ENCODE measurements at places on chromosomes 1 and 21. TPM values are rescaled to one million over a fixed set of nuclear protein-coding genes. Genes with fewer than 3 reads are reported as not detected.

The CACHD1 gene
- 2.7 TPM for total RNA-seq

The PLCH2 gene
- 0.16 TPM for total RNA-seq

The RPE65 gene
- not detected for total RNA-seq

The BSND gene
- not detected for total RNA-seq

DNA sequence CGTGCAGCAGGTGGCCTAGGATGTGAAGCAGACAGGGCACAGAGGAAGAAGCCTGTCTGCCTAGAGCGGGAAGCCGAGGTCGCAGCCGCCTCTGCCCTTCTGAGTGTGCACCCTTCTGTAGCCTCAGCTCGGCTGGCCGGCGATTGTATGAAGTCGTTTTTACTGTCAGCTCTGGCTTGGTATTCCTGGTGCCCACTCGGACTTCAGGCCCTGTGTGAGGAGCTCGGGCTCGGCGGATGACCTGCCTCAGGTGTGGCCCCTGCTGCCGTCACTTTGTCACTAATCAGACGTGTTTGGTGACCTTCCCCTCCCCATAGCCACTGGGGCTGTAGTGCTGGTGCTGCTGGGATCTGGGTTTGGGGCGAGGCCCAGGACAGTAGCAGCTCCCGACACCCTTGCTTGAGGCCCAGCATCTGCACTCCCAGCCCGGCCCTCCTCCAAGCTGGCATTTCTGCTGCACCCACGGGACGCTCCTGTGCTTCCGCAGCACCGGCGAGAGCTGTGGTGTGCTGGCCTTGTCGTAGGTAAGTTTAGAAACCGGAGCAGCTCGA, 18.1 kb downstream of the SLX9 start:
- DNase-seq, result peak; percentile 35

DNA sequence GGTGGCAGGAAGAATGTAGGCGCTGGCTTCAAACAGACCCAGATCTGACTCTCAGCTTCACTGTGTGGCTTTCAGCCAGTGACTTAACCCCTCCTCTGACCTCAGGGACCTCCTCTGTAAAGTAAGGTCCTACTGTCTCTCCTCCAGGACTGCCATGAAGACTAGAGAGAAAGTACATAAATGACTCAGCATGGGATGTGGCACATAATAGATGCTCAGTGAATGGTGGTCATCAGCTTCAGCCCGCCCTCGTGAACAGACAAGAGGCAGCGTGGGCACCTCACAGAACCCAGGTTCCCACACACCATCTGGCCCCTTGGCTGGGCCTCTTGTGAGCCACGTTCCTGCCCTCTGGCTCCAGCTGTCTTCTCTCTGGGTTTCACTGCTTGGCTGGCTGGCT, 126.0 kb downstream of the SYF2 start:
- no peak for DNase-seq

GRCh38 chr1:239718997-239719628, 332.7 kb downstream of the CHRM3 start:
- no peak for DNase-seq

- no peak for DNase-seq
Observed at GRCh38 chr1:209103092-209103491, 480.4 kb upstream of the CAMK1G start.

- no peak for DNase-seq
Observed at GRCh38 chr1:92797961-92798360, 13.1 kb upstream of the EVI5 start.

DNA sequence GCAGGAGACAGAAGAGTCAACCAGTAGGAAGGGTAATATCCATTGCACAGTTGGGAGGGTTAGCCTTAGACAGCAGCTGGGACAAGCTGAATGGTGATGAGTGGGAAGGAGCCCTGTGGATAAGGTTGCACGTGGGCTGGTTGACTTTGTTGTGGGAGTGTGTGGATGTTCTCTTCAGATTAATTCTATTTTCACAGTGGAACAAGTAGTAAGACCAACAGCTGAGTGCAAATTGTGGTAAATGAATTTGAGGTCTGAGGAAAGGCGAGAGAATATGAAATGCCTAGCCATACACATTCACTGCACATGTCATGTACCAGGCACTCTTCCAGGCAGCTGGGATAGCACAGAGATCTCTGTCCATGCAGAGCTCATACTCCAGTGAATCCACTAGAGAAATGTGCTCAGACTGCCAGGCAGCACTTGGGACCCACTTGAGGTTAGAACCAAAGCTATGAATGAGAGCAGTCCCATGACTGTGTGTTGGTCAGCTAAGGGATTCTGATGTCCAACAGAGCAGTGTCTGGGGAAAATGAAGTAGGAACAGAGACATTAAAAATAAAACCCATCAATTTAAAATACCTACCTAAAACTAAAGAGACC, 25.2 kb upstream of the VTCN1 start:
- peak; percentile 55 for DNase-seq

DNA sequence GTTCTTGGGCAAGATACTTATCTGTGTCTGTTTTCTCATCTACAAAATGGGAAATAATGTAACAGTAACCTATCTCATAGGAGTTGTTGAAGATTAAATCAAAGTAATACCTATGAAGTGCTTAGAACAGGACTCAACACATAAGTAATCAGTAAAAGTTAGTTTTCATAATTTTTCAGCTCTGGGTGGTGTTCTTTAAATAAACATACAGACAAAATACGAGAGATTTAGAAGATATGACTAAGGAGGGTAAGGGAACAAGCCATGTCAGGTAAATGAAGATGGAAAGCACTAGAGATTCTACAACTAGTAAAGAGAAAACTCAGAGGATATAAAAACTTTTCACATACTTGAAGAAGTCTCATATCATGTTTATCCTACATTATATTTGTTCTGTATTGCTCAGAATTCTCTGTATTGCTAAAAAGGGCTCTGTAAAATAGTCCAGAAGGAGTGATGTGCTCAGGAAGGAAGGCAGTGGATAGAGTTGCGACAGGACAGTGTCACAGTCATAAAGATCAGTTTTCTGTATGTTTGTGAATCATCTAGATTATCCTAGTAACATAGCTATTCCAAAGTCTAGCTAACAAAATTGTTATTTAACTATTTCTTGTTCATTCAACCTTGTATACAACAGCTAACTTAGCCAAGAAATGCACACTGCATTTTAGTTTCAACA, 16.0 kb downstream of the LIN9 start:
- DNase-seq, result no peak

DNA sequence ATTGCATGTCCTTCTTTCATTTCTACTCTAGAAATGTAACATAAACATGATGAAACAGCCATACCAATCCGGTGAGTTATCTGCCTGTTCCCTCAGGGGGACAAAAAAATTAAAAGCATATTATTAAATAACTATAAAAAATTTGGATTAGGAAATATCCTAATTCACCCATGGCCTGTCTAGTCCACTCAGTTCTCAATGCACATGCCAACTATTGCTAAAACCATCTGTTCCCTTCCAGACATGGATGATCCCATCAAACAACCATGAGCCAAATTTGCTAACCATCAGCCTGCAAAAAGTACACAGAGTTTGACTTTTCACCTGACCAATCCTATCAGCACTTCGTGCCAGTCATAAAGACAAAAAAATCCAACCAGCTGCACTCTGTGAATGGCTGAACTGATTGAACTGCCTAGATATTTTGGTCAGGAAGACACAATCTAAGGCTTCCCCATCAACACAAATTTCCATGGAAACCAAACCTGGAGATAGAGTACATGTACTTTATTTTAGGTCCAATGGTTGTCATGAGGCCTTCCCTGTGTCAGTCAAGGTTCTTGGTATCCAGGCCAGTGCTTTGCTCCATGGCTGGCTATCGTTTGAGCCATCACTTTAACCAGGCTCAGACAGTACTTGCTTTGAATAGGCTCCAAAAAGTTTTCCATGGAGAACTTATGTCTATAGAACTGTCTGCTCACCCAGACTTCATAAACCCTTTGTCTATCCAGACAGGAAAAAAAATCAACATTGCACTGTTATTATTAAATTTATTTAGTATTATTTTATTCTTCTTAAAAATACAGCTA, 570.8 kb downstream of the LTN1 start:
- no peak for DNase-seq

GRCh38 chr21:33984021-33984481, 68.4 kb upstream of the ATP5PO start:
- DNase-seq, result no peak

DNA sequence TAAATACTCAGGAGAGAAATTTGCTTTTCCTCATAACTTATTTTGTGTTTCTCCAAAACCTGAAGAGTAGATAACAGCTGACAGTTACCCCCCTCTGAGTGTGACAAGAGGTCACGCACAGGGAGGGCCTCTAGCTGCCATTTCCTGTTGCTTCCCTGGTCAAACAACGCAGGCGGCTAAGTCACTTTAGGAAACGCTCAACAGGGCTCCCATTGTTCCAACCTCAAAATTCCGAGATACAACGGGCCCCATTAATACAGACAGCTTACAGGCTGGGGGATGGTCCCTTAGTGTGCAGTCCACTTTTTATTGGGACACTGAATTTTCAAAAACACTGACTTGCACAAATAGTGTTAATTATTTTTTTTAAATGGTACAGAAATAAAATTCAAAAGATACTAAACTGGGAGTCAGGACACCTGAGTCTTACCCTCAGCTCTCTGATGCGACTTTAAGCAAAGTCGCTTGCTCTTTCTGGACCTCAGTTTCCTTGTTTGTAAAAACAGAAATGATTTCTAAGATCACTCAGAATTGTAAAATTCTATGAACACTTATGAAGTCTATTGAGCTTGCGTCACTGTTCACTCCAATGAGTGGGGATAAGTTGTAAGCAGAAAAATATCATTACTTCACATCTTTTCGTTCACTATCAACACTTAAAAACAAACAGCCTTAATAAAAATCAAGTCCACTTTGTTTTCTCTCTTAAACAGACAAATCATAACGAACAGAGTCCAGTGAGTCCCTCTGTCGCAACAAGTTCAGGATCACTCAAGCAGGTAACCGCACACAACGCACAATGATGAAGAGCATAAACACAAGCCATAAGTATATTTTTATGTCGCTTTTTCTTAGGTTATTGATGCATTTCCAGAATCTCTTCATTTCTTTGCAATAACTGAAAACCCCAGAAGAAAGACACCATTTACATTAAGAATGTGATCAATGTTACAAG, 13.5 kb downstream of the LZIC start:
- DNase-seq, result no peak

GRCh38 chr1:182122256-182122912, 60.9 kb upstream of the ZNF648 start:
- no peak for DNase-seq

DNA sequence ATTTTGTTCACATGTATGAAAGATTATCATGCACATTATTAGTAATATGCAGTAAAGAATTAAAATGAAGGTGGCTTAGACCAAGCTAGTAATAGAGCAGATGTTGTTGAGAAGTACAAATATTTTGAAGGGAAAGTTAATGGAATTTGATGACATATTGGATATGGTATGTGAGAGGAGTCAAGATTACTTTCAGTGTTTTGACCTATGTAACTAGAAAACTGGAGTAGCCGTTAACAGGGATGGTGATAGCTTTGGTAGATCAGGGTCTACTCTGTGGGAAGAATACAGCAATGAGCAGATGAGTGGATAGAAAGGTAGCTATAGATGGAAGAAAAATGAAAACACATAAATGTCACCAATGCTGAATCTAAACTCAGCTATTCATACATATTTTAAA, 163.2 kb upstream of the LRRC7 start:
- no peak for DNase-seq

DNA sequence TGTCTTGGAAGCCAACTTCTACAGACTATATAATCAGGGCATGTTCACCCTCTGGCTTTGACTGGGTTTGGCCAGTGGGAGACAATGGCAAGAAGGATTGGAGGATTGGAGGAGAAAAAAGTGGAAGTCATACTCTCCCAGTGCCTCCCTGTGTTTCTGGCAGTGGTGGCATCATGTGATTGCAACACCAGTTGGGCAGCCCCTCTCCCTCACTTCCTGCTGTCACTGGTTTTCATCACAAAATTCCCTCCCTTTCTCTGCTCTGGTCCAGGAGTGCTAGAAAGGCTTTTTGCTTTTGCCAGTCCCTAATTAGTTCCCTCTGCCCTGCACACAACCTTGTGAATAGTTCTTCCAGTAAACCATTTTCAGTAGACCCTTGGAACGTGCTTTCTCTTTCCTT, 3.7 kb upstream of the QSOX1 start:
- DNase-seq, result no peak

DNA sequence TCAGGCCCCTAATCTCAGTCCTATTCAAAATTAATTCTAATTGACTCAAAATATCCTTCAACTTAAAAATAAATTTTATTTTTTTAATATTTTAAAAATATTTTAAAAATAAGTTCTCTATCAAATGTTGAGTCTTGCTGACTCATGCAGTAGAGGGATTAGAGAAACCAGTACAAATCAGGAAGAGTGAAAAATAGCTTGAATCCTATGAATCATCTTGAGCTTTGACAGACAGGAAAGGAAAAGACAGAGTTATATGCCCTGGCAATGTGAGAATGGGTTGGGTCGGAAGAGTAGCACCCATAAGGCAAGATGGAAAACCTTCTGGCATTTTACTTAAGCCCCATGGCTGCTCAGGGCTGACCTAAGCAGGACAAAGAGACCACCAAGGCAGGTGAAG, 346.6 kb upstream of the RUNX1 start:
- no peak for DNase-seq

GRCh38 chr1:192235127-192235526, 76.9 kb downstream of the RGS18 start:
- DNase-seq, result no peak

GRCh38 chr1:115710859-115711624, 57.5 kb downstream of the CASQ2 start:
- no peak for DNase-seq

Data from left ventricle myocardium inferior (tissue), 1 donor.